ENCODE measurements at places on chromosomes 2 and 18.
A peak's percentile ranks its signal among the peaks of the same experiment; 100 is the strongest.

DNA sequence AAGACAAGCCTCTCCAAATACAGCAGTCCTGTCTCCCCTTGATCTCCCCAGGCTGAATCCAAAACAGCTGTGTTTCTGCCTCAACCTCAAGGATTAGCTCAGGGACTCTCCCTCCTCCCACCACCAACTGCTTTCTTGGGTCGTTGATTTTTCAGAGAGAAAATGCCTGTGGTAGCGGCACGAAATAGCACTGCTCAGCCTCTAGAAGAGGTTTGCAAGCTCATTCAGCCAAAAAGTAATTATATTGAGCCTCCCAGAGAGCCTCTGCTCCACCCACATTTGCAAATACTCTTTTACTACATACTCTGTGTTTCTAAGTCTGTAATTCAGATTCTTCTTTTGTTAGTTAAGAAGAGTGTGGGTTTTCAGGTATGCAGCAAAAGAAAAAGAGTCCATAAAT is 396.4 kb upstream of the TNP1 start:
- DNase-seq = no peak

GRCh38 chr2:142423603-142424002 is 292.8 kb upstream of the LRP1B start:
- no peak for DNase-seq

- no peak for DNase-seq
Observed at GRCh38 chr2:113032737-113033136, 19.9 kb downstream of the IL36B start.

DNA sequence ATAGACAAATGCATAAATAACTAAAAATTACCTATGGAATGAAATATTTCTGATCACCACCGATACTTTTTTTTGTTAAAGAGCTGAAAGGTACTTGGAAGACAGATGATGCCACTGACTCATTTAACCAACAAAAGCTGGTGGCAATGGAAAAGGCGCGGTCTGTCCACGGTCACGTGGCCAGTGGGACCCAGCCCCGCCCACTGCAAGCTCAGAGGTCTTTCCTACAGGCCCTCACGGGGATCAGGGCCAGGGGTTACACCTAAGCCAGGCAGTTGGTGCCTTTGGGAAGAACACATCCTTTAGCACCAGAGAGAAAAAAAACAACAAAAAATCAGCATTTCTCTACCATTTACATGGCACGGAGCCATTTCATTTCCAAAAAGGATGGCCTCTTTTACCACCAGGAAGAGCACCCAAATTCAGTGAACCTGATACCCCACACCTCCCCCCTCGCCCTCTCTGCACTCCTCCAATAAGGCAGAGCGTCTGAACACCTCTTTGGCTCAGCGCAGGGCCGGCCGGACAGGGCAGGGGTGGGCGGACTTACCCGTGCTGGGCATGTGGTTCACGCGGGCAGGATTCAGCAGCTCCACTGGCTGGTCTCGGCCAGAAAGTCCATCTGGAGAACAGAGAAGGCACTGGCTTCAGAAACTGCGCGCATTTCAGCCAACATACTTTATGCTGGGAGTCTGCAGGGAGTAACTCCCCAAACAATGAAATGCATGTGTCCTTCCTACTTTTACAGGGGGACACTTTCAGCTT is 164.6 kb downstream of the HDAC4 start:
- no peak for DNase-seq

GRCh38 chr2:54836477-54836876 is 113.0 kb downstream of the EML6 start:
- no peak for DNase-seq

DNA sequence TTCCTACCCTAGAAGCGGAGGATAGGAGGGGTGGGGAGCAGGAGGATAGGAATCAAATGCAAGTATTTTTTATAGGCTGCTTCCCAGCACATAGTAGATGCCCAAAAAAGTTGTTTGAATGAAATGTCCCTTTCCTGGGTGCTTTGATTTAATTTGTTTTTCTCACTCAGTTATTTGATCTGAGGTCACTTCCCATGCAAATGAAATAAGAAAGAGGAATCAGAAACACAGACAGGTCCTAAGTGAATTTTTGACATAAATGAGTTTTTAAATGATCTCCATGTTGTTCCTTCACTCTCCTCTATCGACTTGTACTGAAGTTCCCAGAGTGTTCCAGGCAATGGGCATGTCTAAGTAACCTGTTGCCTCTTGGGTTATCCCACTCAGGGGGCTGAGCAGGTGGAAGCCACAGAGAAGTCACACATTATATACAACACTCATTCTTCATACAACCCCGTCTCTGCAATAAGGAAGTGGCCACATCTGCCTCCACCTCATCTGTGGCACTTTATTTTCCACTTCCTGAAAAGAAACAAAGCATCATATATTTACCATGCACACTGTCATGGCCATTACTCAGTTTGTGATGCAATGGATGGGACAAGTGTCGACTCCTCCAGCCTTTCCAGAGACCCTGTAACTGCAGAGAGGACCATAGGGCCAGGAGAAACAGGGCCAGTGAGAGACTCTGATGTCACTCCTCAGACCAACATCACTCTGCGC is 81.9 kb upstream of the ZNF397 start:
- DNase-seq = no peak

DNA sequence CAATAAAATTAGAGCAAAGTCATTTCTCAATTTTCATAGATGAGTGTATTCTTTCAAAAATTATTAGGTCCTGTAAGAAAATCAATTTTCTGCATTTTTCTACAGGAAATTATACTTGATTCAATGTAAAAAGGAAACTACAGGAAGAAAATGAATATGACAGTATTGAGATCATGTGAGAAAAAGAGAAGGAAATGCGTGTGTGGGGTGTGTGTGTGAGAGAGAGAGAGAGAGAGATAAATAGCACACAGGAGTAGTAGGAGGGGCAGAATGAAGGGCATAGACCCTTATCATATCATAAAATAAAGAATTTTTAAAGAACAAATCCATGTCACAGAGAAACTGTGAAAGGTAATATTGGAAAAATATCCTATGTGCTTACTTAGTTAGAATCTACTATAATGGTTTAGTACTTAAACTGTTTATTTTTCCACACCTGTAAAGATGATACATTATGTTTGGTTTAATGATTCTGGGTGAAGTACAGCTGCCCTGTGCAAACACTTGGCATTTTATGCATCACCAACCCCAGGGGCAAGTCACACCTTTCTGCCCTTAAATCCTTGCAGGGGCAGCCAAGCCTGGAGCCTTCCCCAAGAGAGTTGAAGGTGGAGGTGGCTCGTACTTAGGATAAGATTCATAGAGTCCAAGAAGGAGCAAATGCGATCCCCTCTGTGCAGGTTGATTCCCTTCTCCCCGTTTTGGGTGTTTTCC is 276.4 kb downstream of the TGIF1 start:
- no peak for DNase-seq

DNA sequence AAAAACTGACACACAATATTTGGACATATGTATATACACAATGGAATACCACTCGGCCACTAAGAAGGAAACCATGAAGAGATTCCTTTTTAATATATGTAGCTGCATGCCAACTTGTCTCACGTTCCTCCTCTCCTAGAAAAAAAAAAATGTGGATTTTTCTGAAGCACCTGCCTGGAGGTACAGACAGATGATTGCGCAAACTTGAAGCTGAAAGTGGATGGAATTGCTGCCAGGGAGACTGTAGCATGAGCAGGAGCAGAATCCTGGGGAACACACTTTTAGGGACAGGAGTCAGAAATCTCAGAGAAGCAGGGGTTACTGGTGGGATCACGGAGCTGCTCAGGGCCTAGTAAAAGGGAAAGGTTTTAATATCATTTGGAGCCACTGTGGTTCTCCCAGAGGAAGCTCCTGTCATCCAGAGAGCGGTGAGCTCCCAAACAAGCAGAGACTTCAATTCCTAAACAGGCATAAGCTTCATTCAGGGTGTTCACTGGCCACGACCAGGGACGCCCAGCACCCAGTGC is 640 bp upstream of the SPR start:
- DNase-seq = no peak

DNA sequence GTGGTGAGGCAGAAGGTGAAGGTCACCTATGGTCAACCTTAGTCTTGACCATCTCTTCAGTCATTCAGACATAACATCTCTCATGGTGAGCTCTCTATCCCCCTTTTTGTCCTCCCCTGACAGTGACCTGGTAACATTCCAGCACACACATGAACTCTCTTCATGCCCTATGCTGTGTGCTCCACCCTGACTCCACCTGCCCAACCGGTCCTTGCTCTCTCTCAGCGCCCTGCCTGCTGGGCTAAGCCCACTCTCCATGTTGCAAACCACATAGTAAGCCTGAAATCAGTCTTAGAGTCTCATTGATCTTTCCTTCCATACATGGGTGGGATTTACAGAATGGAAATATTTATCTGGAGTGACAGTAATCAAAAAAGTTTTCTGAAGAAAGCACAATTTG is 52.8 kb downstream of the MARCO start:
- DNase-seq = no peak

DNA sequence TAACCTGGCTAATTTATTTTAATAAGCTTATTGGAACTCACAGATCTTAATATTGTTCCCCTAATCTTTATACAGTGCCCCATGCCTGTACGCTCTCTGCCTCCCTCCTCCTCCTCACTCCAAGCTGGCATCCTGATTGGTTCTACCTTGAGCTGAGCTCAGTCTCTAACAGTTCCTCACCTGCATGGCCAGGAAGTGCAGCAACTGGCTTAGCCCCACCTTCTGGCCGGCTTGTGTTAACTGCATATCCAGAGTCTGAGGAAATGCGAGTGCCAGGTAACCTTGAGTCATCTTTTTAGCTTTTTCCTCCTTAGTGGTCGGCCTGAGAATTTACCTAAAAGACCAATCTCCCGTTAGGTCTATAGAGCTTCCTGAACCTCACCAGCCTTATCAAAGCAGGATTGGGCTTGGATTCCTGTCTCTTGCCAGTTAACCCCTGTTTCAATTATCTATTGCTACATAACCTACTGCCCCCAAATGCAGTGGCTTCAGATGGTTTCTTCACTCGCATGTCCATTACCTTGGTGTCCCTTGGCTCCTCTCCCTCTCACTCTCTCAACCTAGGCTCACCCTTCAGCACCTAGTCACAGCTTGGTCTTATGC is 89.5 kb upstream of the STK39 start:
- DNase-seq = no peak

GRCh38 chr2:150081775-150082481 is 405.5 kb downstream of the RND3 start:
- no peak for DNase-seq

- DNase-seq = no peak
Observed at GRCh38 chr2:65053199-65053598, 3.0 kb upstream of the CEP68 start.

- DNase-seq = peak; percentile 1
Observed at GRCh38 chr2:58762176-58762781, 521.2 kb upstream of the FANCL start.
